ENCODE measurements at places on chromosomes 2 and 18. TPM values are rescaled to one million over a fixed set of nuclear protein-coding genes. Genes with fewer than 3 reads are reported as not detected.
A peak's percentile ranks its signal among the peaks of the same experiment; 100 is the strongest.

GRCh38 chr18:5738526-5738925, 156.8 kb downstream of the TMEM200C start:
- DNase-seq, result no peak

SCN3A gene
- polyA plus RNA-seq, result 0.11 TPM

GRCh38 chr2:145812165-145812554, 1292.2 kb upstream of the ZEB2 start:
- DNase-seq, result no peak

DNA sequence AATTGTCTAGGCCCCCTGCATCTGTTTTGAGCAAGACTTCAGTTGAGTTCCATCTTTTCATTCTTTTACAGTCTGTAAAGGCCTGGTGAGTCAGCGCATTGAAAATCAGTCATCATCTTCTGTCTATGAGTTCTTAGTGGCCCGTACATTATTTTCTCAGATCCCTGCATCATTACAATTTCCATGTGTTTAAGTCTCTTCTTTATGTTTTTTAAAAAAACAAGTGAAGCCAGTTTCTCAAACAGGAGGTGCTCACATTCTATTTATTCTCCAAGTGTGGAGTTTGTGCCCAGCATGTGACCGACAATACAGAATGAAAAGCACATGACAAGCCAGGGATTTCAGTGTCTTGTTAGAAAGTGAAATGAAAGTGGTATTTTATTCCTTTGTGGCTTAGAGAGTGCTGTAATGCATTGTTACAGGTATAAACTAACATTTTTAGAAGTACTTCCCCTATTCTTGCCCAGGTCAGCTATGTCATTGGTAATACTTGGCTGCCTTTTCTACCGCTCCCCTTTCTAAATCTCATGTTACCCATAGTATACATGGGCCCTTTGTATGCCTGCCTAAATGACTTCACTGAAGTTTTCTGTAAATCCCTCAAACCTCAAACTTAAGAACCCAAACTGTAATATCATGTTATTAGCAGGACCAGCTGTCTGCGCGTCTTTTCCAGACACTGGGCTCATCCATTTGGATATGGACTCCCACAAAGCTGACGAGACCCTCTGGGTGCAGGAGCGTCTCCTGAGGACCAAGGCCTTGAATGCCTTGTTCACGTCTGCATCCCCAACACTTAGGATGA, 67.6 kb downstream of the FEZ2 start:
- no peak for DNase-seq

- DNase-seq, result no peak
Measured at GRCh38 chr2:149972066-149972465, 384.5 kb upstream of the MMADHC start.

IL36RN gene
- polyA plus RNA-seq, result not detected

GRCh38 chr2:10709290-10709939, 12.0 kb upstream of the ATP6V1C2 start:
- no peak for DNase-seq

GRCh38 chr18:2905854-2906703, 59.3 kb downstream of the EMILIN2 start:
- DNase-seq, result peak; percentile 73

DNA sequence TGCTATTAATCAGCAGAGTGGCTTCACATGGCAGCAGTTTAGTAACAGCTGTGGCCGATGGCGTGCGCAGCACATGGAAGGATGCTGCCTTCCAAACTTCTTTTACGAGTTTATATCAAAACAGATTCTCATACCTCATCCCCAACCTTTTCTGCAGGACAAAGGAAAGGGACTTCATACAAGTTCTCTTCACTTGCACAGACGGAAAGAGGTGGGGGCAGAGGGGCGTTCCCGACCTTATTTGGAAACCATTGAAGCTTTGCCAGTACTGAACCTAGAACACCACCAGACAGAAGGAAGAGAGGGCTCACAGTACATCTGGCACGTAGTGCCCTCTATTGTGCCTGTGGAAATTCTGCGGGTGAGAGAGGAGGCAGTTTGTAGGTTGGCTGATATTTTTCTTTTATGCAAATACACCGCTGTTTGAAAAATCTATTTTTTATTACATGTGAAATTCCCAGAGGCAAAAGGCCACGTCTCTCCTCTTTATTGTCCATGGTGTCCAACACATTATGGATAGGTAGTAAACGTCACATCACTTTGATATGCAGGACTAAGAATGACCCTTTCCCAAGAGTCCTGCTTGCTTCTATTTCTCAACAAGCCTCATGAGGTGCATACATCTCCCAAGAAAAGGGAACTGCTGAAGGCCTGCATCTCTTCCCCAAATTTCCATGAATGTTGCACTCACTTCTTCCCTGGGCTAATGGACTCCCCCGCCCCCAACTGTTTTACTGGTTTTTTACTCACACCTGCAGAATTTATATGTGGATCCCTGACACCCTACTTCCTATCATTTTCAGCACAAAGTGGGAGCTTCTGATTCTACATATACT, 31.3 kb downstream of the COLEC12 start:
- peak; percentile 61 for DNase-seq

DNA sequence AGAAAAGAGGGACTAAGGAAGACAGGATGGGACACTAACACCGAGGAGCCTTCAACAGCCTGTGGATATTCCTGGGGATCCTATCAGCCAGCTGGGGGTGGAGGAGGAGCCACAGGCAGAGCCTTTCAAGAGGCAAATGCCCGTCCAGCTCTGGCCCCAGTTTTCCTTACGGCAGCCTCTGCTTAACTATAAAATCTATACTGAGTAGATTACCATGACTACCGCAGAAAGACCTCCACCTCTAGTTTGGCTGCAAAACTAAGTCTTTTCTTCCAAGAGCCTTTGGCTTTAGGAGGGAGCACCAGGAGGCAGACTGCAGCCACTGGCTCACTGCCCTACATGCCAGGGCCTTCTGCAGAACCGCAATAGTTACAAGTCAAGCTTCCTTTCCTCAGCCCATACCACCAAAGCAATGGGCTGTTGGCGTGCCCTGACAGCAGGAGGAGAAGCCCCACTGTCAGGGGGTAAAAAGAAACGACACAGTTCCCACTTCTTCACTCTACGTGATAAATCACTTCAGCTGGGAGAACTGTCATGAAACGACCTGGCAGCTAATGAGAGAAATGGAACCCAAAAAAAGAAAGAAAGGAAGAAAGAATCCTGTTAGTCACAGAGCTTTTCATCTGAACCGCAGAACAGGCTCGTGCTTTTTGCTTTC, 25.1 kb upstream of the CREB1 start:
- peak; percentile 20 for DNase-seq

SULT6B1 gene
- polyA plus RNA-seq, result not detected

CRYGC gene
- not detected for polyA plus RNA-seq

SH3YL1 gene
- polyA plus RNA-seq, result 111 TPM

DNA sequence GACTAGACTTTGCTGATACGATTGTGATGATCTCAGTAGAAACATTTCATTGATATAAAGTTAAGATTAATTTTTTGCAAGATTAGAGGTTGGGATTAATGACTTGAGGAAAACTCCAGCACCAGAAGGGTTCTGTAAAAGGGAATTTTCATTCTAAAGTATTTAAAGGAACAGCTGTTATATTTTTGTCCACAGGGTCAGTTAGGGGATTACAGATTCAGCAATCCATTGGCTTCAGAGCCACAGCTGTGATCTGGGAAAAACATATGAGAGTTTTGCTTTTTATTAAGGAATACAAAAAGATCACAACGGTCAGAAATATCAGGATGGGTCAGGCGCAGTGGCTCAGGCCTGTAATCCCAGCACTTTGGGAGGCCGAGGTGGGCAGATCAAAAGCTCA, 19.6 kb upstream of the REV1 start:
- DNase-seq, result no peak

FAM124B gene
- 0.90 TPM for polyA plus RNA-seq

CCDC141 gene
- polyA plus RNA-seq, result not detected

- no peak for DNase-seq
Measured at GRCh38 chr2:146108993-146109392, 1589.1 kb upstream of the ZEB2 start.

CLEC4F gene
- polyA plus RNA-seq, result not detected

TTN gene
- polyA plus RNA-seq, result 0.02 TPM

CELF4 gene
- 1.5 TPM for polyA plus RNA-seq

Measured in kidney (tissue), 22 donors.